ENCODE measurements at places on chromosomes 2 and 18. TPM values are rescaled to one million over a fixed set of nuclear protein-coding genes. Genes with fewer than 3 reads are reported as not detected.

Gene PAX3
- not detected for total RNA-seq

Gene IL36A
- not detected for total RNA-seq

Gene TMEM37
- total RNA-seq = 3.3 TPM

Gene RAMP1
- 9.1 TPM for total RNA-seq

Gene TUBA3E
- total RNA-seq = not detected

Gene PDE1A
- 0.32 TPM for total RNA-seq

Gene QPCT
- total RNA-seq = 23.1 TPM

Gene MYO5B
- total RNA-seq = 7.2 TPM

Gene ST6GAL2
- 120 TPM for total RNA-seq

Gene OXER1
- 0.43 TPM for total RNA-seq

Gene STARD6
- total RNA-seq = not detected

Gene GAL3ST2
- not detected for total RNA-seq

Gene KIF1A
- 20.3 TPM for total RNA-seq

Gene LRRC30
- not detected for total RNA-seq

Gene SNRNP27
- total RNA-seq = 69.3 TPM

Gene RGPD4
- not detected for total RNA-seq

Gene ARHGEF4
- total RNA-seq = 4.8 TPM

Gene HOXD3
- total RNA-seq = not detected

Gene LOXL3
- 17.6 TPM for total RNA-seq

Gene PPIL3
- 34.6 TPM for total RNA-seq

Gene CNRIP1
- 4.4 TPM for total RNA-seq

Gene LHCGR
- not detected for total RNA-seq

Gene INHA
- 0.52 TPM for total RNA-seq

Gene CNGA3
- total RNA-seq = not detected

Gene SNORC
- 3.1 TPM for total RNA-seq

Gene DSG2
- total RNA-seq = 168 TPM

Gene METTL5
- 52.3 TPM for total RNA-seq

Gene AMER3
- total RNA-seq = not detected

Gene CBLN2
- total RNA-seq = not detected

Gene C2orf78
- not detected for total RNA-seq

Gene SPC25
- total RNA-seq = 0.60 TPM

Gene STAM2
- 35.3 TPM for total RNA-seq

Gene RNF152
- 73.9 TPM for total RNA-seq

Gene CDH19
- not detected for total RNA-seq

Gene PLGLB1
- total RNA-seq = 0.59 TPM

Gene NHEJ1
- total RNA-seq = 10.8 TPM

Gene MC5R
- total RNA-seq = 0.26 TPM

Gene SPHKAP
- total RNA-seq = not detected
